ENCODE measurements at places on chromosomes 1 and 21.

- no peak for DNase-seq
Observed at GRCh38 chr1:56557746-56558145, 21.6 kb downstream of the PLPP3 start.

- no peak for DNase-seq
Observed at GRCh38 chr21:36089946-36090345, 20.1 kb downstream of the CBR1 start.

DNA sequence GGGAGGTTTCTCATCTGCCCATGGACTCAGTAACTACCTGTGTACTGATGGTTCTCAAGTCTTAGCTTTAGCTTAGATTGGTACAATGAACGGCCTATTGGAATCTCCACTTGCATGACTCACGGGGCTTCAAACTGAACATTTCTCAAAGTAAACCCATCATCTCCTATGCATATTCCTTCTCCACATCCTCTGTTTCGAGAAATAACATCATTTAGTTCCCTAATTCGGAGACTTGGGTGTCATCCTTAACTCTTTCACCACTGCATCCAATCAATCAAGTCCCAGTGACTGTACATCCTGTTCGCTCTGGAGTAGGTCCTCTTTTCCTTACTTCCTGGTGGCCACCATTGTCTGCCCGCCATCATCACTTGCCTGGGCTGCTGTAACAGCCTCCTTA, 55.8 kb downstream of the LGR6 start:
- DNase-seq, result no peak

- DNase-seq, result no peak
Observed at GRCh38 chr1:74812180-74812541, 79.2 kb downstream of the TYW3 start.

DNA sequence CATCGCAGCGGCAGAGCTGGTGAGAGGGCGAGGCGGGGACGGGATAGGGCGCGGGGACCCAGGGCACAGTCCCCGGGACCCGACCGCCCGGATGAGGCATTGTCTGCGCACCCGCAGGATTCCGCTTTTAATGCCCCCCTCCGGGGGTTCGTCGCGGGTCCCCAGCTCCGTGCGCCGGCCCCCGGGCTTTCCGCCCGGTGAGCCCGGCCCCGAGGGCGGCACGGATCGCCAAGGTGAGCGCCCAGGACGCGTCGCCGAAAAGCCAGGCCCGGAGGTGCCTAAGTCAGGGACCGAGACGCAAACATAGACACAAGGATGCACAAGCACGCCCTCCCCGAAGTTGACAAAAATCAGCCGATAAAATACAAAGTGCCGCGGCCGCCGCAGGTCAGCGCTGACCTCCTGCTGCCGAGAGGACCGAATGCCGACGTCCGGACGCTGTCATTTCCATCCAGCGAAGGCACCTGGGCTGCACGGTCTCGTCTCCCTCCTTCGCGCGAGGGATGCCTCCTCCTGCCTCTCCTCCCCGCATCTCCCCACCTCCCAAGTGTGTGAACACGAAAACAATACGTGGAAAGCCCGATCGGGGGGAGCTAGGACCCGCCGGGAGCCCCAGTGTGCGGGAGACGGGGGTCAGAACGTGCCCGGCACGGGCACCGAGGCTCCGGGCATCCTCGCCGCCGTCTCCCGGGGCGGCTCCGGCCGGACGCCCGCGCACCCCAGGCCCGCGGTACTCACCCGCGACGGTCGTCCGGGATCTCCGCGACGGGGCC, 101.1 kb upstream of the SOD1 start:
- DNase-seq, result peak; percentile 12

- no peak for DNase-seq
Observed at GRCh38 chr1:66733348-66734017, 18.8 kb upstream of the DYNLT5 start.

- no peak for DNase-seq
Observed at GRCh38 chr1:26693599-26694572, 1.9 kb upstream of the ARID1A start.

DNA sequence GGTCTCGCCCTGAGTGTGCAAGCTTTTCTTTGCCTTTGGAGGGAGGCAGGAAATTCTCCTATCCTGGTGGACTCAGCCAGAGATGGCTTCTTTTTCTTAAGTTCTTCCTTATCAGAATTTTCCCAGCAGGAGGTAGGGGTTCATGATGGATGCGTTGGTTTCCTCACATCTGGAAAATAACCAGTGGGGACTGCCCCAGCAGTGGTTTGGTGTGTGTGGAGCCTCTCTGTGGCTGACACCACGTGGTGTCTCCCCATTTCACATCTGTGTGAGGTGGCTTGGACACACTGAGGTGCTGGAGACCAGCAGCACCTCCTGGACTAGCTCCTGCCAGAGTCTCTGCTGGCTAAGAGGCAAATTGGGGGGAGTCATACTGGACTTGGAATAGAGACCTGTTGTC, 32.6 kb downstream of the B3GALT5 start:
- DNase-seq, result no peak

DNA sequence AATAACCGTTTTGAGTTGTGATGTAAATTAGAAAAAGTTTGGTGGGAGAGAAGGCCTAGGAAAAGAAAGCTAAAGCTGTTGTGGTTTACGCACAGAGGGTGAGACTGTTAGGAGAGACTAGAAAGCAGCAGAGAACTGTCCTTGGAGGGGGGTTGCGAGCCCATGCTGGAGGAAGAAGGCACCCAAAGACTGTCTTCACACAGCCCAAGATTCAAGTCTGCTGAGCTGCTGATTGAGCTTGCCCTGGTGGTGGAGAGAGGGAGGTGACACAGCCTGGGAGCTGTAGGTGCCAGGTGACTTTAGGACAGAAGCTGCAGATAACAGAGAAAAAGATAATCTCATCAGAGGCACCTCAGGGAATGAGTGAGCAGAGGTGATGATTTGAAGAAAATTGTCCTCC, 18.3 kb upstream of the TLR5 start:
- no peak for DNase-seq

GRCh38 chr1:58303841-58304240, 242.7 kb downstream of the OMA1 start:
- no peak for DNase-seq

DNA sequence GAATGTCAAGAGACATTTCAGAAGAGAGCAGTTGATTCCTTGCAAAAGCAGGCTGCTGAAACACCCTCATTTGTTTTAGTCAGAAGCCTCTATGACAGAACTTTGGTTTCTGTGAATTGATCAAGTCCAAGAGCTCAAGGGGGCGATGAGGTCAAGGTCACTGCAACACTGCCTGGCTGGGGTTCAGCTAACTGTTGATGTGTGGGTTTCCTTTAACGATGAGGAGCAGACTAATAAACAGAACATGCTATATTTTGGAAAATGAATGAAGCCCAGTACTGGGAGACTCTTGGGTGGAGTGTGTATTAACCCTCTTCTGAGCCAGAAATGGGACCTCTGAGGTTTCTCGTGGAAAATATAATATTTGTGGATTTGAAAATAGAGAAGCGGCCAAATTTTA, 109.3 kb downstream of the ZC3H11B start:
- no peak for DNase-seq

DNA sequence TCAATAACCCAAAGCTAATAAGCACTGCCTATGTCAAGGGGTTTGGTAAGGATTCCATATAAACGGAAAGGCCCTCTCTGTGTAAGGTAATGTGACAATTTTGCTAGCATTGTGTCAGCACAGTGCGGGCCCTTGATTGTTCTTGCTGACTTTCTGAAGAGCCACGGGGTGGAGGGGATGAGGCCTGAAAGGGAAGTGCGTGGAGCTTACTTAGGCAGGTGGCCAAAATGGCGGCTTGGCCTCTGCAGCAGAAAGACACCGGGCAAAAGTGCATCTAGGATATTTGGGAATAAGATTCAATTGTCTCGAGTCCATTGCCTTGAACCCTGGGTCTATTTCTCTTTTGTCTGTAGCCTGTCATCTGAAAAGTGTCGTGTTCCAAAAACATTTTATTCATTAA, 114.3 kb downstream of the TGFB2 start:
- DNase-seq, result no peak

DNA sequence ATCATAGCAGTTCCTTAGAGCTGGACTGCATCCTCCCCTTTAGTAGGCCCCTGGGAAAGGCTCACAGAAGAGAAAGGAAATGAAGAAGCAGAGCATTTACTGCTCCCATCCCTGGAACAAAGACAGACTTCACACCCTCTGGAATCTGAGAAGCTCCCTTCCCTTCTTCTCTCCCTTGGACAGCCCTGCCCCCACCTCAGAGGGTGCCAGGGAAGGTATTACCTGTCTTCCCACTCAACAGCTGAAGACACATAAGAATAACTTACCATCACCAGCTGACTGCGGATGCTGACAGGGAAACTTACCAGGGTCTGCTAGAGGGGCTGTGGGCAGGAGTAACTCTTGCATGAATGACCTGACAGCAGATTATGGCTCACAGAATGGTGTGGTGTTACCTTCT, 14.1 kb upstream of the FAAH start:
- no peak for DNase-seq

- DNase-seq, result no peak
Observed at GRCh38 chr1:11013160-11013531, 692 bp downstream of the TARDBP start.

- DNase-seq, result no peak
Observed at GRCh38 chr1:32706491-32706890, 3.9 kb upstream of the SYNC start.

DNA sequence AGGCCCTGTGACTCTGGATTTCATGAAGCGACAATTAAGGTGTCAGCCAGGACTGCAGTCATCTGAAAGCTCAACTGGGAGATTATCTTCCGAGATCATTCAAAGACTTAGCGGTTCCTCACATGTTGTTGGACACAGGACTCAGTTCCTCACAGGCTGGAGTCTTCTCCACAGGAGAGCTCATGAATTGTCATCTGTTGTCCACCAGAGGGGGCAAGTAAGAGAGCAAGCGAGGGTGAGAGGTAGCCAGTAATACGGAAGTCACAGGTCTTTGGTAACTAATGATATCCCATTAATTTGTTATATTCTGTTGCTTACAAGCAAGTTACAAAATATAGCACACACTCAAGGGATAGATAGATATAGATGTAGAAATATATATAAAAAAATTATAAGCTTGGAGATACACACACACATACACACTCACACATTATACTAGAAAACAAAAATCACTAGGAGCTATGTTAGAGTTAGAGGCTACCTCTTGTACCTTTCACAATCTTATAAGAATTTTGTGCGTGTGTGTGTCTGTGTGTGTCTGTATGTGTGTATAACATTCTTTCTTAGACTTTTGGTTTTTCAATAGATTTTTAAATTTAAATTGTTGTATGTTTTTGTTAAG, 1695.3 kb downstream of the BRINP3 start:
- DNase-seq, result no peak

DNA sequence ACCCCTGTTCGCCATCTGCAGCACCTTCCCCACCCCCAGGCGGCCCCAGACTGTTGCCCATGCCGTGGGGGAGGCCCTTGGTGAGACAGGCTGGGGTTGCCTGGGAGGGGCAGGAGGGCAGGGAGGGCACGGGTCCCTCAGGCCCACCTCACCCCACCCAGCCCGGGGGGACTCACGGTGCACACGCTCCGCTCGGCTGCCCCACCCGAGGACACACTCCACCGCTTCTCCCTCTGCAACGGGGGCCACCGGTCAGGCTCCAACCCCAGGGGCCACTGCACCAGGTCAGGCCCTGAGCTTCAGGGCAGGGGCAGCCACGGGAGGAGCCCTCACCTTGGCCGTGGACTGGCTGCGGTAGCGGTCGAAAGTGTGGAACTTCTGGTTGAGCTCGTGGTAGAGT, 24.0 kb upstream of the COL16A1 start:
- DNase-seq, result no peak

Measured in stimulated activated CD4-positive, alpha-beta T cell treated with anti-CD3 and anti-CD28 coated beads, Interleukin-4, amount 100 ng/mL, for 4 hours (primary cell).